ENCODE measurements at places on chromosomes 7 and 10.

DNA sequence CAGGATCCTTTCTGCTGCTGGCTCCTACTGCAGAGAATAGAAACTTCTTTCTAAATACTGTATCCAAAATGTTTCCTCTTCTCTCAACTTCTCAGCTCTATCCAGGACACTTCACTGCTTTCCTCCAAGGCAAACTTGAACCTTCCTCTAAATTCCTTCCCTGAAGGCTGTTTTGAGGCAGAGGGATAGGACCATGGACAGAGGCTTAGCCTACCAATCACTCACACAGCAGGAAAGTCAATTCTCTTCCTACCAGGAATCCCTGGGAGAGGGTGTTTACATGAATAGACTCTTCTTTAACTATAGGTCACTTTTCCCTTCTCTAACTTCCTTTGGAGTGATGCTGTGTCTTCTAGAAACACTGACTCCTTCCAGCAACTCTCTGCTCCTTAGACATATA, 115.6 kb upstream of the MKLN1 start:
- DNase-seq, result no peak

DNA sequence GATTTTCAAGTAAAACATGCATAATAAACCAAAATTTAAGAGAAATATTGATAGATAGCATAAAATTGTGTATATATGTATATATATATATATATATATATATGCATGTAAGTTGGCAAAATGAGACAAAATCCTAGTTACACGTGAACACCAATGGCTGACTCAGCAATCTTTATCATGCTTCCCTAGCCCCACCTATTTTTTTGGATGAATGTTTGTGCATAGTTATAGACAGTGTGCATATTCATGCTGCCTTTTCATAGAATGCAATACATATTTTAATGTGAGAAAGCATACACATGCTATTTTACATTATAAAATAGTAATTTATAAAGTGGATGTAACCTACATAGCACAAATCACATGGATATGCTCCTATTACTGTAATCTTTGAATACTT, 230.3 kb downstream of the SH2D4B start:
- DNase-seq, result no peak

DNA sequence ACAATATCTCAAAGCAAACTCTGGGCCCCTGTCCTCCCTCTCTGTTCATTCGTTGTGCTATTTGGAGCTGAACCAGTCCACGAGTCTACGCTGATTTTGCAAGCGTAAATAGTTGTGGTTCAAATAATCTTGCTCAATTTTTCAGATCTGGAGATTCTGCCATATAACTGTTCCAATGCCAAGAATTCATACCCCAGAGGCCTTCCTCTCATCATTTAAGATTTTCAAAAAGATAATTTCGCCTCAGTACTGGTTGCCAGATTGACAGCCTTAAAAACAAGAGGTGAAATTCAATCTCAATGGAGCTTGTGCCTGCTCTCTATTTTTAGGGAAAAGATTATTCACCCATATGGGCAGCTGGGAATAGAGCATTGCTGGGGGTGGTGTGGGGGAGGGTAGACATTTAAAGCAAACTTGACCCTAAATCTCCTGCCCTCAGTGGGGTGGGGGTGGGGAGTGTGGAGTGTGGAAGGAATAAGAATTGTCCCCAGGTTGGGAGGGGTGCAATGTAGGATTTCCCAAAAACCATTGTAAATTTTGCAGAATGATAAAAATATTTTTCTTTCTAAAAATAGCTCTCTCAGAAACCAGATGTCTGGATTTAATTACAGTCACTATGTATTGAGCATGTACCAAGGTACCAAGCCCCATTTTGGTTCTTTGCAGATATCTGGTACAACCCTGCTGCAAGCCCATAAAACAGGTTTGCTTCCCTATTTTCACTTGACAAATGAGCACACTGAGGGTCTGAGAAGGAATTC, 104.7 kb upstream of the EEPD1 start:
- no peak for DNase-seq

GRCh38 chr10:103622935-103623574, 129.6 kb downstream of the NEURL1 start:
- DNase-seq, result no peak

DNA sequence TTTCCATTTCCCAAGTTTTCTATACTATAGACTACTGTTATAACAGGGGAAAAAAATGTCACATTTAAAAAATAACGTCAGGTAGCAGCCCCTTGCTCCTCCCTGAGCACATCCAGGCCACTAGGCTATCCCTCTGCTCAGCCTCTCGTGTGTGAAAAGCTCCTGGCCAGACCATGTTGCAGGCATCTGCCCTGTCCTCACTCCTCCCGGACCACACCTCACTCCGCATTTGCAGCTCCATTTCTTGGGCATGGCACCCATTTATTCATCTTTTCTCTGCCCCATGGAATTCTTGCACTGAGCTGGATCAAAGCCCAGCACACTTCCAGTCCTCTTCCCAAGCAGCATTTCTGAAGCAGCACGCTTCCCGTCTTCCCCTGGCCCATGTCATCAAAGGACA, 1.4 kb upstream of the GDF2 start:
- no peak for DNase-seq

DNA sequence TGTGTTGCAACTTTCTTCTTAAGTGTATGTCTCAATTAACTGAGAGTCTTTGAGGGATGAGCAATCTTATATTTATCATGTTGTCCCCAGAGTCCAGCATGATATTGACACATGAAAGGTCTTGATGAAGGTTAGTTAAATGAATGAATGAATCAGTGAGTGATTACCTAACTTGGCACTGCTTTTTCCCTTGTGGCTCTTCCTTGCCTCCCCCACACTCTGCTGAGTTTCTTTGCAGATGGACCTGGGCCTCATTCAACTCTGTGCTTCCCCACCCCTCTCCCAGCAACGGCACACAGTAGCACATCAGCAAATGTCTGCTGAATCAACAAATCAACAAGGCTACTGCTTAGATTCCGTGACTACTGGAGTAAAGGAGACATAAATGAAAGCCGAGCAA, 235.1 kb upstream of the CXCL12 start:
- no peak for DNase-seq

DNA sequence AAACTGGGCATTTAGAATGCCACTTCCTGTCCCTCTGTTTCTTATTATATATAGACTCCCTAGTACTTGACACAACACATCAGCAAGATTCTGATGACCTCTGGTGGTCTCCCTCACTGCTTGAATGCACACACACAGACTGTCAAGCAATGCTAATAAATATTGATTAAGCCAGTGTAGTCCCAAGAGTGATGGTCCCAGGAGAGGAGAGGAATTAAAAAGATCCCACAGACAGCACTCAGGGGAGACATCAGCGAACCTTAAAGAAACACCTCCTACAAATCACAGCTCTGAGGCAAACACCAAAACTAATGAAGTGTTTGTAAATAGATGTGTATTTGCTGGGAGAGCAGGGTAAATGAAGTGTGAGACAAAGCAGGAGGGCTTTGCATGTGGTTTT, 1291.2 kb downstream of the XPNPEP1 start:
- DNase-seq, result no peak

- peak; percentile 8 for DNase-seq
Measured at GRCh38 chr10:17805921-17806577, 3.1 kb upstream of the MRC1 start.

DNA sequence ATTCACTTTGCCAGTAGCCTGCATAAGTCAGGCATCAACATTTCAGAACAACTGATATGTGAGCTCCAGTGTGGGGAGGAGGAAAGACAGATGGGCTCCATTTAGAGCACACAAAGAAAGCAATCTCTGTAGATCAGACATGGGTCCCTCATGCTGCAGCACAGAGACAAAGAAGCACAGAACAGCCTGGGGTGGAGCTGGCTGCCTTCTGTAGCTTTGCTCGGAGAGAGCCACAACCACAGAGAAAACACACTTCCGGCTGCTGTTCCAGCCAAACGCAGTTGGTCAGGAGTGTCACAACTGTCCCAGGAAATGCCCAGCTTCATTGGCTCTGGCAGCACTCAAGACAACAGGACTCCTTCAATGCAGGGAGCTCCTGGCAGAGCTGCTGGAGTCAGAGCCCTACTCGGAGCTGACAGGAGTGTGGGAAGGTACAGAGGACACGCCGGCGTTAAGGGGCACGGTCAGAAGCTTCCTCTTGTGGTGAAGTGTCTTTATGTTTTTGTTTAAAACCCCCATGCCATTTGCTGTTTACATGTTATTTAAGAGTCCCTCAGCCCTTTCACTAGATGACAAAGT, 494.4 kb downstream of the TCERG1L start:
- no peak for DNase-seq

DNA sequence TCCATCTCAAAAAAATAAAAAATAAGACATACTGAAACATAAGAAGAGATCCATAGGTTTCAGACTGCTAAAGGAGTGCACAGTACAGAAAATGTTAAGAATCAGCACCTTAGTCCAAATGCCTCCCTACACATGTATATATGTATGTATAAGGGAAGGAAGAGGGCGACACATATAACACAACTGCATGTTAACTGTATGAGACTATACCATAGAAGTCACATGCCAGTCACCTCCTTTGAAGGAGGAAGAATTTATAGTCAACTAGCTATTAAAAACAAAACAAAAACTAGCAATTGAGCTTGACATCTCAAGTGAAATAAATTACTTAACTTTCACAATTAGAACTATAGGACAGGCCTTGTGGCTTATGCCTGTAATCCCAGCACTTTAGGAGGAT, 50.4 kb downstream of the IGF2BP3 start:
- no peak for DNase-seq

- DNase-seq, result no peak
Measured at GRCh38 chr7:56287429-56288138, 171.4 kb upstream of the NUPR2 start.

- no peak for DNase-seq
Measured at GRCh38 chr7:118629898-118630438, 405.5 kb downstream of the ANKRD7 start.

DNA sequence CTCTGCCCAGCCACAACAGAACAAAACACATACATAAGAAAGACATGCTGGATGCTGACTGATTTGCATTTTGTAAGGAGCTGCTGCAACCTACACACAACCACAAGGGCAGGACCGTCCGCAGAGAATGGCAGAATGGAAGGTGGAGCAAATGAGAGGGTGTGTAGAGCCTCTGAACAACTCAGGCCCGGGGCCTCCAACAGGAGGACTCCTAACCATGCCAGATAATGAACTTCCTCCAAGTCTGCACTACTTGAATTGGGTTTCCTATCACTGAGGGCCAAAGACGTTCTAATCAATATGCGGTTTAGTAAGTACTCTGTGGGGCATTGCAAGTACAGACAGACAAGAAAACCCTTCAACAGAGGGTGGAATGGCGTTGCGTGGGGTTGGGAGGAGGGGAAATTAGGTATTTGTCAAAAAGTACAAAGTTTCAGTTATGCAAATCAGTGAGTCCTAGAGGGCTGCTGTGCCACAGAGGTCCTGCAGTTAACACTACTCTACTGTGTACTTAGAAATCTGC, 14.6 kb downstream of the VOPP1 start:
- DNase-seq, result no peak

- no peak for DNase-seq
Measured at GRCh38 chr7:21603462-21603861, 60.6 kb downstream of the DNAH11 start.

GRCh38 chr7:107998660-107999480, 4.1 kb downstream of the LAMB1 start:
- no peak for DNase-seq

- DNase-seq, result no peak
Measured at GRCh38 chr7:134174795-134175261, 47.7 kb downstream of the LRGUK start.

- no peak for DNase-seq
Measured at GRCh38 chr10:60286559-60286958, 103.1 kb downstream of the ANK3 start.

GRCh38 chr10:99673492-99673891, 14.2 kb downstream of the ENTPD7 start:
- DNase-seq, result no peak

GRCh38 chr10:101858723-101859500, 15.3 kb upstream of the KCNIP2 start:
- no peak for DNase-seq

DNA sequence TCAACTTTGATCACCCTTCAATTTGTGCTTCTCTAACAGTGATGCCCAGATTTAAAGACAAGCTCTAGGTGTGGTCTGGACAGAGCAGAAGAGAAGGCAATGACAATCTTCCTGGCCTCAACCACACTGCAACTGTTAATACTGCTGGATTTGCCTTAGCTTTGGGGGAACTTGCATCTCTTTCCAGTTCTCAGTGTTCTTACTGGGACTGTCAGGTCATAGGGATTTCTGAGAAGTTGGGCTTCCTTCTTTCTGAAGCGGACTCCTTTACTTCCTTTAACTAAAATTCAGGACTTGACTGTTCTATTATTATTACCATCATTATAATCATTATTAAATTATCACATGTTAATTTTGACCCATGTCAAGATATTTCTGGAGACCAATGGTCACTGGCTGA, 80.8 kb downstream of the OSBPL3 start:
- DNase-seq, result no peak

- DNase-seq, result no peak
Measured at GRCh38 chr10:3950676-3951275, 165.8 kb upstream of the KLF6 start.

GRCh38 chr7:24191362-24191761, 92.6 kb upstream of the NPY start:
- no peak for DNase-seq

- no peak for DNase-seq
Measured at GRCh38 chr10:125213541-125214282, 53.3 kb upstream of the CTBP2 start.

DNA sequence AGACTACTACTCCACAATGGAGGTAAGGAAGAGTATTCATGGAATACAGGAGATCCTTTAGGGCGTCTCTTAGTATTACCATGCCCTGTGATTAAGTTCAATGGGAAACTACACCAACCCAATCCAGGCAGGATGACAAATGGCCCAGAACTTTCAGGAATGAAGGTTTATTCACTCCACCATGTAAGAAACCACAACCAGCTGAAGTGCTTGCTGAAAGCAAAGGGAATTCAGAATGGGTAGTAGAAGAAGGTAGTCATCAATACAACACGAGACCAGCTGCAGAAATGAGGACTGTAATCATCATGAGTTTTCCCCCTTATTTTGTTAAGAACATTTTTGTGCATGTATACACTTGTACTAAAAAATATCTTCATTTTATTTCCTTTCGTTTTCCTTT, 76.6 kb downstream of the GPR37 start:
- DNase-seq, result no peak

- no peak for DNase-seq
Measured at GRCh38 chr7:5635461-5636445, 145.7 kb downstream of the RNF216 start.

DNA sequence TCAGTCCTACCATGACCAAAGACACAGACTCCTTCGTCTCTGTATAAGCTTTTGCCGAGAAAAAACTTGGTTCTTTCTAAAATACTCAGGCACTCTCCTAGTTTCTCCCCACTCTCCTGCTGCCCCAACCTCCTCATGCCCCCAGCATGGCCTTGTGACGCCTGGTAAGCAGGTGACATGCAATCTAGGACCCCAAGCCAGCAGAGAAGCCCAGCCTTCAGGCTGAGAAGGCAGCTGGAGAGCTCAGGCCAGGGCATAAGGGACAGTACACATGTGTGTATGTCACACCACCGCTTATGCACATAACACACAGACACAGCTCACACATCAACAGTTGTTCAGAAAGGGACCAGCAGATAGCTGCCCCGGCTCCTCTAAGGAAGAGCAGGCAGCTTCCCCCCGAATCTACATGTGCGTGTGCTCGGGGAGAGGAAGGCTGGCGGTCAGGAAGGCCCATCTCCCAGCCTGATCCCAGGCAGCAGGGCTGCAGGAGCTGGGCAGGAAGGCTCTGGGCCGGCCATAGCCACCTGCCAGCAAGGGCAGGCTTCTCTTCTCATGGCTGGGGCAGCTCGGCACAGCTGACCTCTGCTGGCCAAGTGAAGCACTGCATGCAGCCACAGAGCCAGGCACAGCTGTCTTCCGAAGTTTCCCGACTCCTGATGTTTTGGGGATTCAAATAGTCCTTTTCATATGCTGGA, 8.5 kb downstream of the DDX56 start:
- peak; percentile 59 for DNase-seq

Data from stimulated activated CD4-positive, alpha-beta T cell treated with anti-CD3 and anti-CD28 coated beads, Interleukin-12 subunit alpha, Interleukin-12 subunit beta, amount 100 ng/mL, for 48 hours (primary cell).